Activated gamma-delta T cell (primary cell): ENCODE measurements at places on chromosomes 5 and 9.

DNA sequence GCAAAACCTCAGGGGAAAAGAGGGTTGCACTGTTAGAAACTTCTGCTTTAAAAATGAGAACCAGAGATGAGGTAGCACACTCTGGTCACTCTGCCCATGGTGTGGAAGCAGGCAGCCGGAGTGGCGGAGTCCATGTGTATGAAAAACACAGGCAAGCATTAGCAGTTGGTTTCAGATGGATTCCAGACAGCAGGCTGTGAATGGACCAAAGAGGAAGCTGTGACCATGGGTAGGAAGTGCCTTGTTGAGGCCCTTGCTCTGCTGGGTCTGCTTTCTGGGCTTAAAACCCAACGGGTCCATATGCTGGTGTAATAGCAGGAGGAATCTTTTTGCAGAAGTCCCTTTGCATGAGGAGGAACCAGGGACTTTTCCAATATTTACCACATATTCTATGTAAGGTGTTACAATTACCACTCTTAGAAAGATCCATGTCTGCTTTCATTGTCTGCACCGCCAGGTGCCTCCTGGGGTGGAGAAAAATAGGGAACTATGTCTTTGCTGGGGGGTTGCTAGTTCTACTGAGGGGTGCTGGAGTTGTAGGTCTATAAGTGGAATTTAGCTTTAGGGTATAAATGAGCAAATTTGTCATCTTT is 77.0 kb downstream of the ANKRD55 start:
- DNase-seq = no peak

DNA sequence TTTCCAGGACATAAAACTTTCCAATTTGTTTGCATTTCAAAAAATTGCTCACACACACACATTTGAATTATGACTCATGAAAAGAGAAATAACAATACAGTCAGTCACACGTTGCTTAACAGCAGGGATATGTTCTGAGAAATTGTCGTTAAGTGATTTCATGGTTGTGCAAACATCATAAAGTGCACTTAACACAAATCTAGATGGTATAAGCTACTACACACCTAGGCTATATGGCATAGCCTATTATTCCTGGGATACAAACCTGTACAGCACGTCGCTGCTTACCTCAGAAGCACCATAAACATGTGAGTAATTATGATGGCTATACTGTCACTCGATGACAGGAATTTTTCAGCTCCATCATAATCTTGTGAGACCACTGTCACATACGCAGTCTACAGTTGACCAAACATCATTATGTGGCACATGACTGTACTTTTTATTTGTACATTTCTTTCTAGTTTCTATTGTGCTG is 378.2 kb downstream of the ACTL7B start:
- DNase-seq = no peak

DNA sequence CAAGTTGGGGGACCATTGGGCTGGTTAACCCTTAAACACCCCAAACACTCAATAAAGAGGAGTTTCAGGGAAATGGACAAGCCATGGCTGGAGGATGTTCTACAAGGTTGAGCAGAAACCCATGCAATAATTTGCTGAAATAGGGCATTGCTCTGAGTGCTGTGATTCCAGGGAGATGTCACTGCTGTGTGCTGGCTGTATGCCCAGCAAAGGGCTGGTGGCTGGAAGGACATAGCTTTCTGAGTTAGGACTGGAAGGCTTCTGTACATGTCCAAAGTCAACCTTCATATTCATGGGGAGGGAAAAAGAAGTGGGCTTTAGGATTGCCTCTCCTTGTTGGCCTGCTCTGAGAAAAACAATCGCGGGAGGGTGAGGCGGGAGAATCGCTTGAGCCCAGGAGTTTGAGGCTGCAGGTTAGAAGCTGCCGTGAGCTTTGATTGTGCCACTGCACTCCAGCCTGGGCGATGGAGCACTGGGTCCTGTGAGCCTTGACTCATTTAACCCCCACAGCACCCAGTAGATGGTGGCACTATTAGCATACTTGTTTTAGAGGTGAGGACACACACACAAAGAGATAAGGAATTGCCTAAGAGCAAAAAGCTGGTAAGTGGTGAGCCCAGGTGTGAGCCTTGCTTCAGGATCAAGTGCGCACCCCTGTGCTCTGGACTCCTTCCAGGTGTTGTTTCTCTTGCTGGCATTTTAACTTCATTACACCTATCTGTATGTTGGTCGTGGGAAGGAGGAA is 20.4 kb downstream of the IL12B start:
- no peak for DNase-seq

DNA sequence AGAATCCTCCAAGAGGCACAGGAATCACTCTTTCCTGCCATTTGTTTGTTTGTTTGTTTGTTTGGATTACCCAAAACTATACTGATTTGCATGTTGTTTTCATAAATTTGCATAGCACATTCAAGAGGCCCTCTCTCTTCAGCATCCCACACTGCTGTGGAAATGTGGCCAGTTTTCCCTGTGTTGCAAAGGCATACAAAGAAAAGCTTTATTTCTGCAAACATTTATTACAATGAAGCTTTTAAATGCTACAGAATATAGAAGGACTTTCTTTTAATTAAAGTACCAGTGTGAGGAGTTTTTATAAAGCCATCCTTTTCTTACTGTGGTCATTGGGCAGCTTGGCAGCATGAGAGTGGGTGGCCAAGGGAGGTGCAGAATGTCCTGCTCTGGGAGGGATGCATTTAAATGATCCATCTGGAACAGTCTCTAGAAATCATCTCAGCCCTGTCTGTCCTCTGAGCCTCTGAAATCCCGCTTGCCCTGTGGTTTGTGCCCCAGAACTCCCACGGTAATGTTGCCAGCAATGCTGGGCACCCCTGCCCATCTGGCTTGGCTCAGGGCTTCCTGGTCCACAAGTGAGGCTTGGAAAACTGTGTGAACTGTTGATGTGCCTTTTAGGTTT is 356.8 kb upstream of the KIF2A start:
- no peak for DNase-seq

DNA sequence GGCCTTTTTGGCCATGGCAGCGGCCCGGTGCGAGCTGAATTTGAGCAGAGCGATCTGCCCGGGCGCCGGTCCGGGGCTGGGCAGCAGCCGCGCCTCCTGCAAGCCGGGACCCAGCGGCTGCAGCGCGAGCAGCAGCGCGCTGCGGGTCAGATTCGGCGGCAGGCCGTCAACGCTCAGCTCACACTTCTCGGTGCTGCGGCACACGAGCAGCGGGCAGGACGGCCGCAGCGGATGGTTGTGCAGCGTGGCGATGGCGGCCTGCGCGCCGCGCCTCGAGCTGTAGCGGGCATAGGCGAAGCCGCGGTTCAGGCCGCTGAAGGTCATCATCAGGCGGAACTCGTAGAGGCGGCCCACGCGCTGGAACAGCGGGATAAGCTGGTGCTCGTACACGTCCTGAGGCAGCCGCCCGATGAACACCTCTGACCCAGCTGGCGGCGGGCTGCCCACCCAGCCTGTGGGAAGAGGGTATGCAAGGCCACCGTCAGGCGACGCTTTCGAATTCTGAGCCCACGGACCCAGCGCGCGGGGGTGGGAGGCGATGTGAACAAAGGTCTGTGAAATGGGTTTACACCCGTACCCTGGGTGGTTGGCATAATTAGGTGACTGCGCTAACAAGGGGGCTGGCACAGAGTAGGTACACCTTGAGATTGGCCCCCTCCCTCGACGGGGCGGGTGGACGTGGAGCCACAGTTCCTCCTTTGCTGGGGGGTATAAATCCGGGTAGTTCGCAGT is 755 bp downstream of the DND1 start:
- DNase-seq = peak; percentile 14

DNA sequence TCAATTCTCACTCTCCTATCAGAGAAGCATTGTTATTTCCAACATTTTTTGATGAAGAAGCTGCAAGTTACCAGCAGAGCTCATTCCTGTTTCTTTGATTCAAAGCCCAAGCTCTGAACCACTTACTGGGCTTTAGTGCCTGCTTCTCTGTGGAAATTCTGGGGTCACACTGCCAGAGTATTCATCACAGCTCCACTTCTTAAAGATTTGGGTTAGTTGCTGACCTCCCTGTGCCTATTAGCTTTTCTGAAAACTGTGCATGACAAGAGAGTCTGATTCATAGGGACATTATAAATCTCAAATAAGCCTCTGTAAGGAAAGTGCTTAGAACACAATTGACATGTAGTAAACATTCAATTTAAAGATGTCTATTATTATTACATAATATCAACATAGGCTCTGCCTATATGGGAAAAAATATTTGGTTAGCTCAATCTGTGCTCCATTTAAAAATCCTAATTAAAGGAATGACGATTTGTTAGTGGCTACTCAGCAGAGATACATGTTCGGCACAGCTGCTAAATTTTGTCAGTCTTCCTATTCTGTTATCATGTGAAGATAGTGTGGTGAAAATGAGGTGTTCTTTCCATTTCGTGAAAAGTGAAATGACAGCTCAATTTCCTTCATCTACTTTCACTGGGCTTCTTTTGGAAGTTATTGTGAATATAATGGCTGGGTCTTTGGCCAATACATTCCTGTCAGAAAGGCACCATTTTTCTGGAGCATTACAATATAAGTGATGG is 293.0 kb downstream of the KCTD16 start:
- DNase-seq = no peak

DNA sequence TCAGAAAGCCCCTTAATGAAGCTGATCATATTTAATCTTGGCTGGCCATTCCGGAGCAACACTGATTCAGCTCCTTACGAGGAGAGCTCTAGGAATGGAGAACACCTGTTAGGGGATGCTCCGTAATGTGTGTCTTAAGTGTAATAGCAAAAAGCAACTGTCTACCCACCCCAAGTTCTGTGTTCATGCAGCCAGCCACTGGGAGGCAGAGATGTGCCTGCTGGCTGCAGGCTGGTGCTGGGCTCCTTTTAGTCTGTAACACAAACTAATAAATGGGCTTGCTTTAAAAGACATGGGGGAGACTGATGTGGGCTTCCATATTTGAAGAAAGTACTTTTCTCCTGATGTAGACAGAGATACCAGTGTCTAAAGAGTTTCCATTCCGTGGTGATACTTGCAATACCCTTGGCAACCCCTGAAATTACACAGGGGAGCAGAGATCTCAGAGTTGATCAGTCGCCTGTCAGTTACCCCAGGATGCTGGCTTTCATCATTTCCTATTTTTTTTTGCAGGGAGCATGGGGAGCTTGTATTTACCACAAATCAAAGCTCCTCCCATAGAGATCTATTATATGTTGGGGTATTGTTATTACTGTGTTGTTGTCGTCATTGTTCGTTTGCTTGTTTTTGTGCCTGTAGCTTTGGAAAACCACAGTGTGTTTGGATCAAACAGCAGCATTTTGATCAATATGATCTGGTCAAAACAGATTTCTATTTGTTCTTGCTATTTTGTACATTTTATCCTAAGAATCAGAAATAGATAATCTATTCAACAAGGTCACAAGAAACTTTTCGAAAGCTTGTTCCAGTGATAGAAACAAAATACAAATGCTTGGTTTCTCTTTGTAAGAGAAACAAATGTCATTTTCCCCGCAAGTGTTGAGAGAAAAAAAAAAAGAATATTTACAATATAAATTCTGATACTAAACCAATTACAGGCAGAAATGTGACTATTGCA is 65.8 kb downstream of the MTX3 start:
- no peak for DNase-seq

- DNase-seq = no peak
Observed at GRCh38 chr5:156332245-156332644, 5.3 kb downstream of the SGCD start.

- DNase-seq = no peak
Observed at GRCh38 chr9:4193391-4193790, 106.5 kb downstream of the GLIS3 start.

GRCh38 chr9:95268681-95269080 is 48.8 kb downstream of the FANCC start:
- no peak for DNase-seq

- no peak for DNase-seq
Observed at GRCh38 chr5:39189292-39189955, 29.9 kb downstream of the FYB1 start.

GRCh38 chr5:39368116-39368515 is 3.8 kb upstream of the C9 start:
- no peak for DNase-seq

DNA sequence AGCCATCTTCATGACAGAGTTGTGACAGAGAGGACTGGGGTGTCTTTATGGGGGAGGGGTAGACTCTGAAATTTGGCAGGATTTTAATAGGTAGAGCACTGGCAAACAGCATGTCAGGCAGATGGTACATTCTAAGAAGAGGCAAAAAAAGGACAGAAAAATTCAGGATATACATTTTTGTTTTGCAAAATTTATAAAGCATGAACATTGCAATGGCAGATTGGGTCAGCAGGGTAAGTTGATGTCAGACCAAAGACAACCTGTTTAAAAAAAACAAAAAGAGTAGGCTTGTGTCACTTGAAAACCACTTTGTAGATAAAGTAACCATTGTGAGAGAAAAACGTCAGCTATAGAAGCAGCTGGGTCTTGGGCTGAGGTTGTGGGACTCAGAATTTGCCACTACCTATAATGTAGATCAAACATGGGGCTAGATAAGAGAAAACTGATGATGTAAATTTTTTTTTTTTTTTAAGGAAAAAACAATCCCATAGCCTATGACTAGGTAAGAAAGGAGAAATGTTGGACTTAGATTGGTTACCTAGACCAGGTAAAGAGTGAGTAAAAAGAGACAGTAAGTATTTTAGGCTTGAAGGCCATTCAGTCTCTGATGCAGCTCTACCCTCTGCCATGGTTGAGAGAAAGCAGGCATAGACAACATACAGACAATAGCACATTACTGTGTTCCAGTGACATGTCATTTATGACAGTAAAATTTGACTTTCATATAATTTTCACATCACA is 8.3 kb downstream of the CAMK4 start:
- DNase-seq = no peak

DNA sequence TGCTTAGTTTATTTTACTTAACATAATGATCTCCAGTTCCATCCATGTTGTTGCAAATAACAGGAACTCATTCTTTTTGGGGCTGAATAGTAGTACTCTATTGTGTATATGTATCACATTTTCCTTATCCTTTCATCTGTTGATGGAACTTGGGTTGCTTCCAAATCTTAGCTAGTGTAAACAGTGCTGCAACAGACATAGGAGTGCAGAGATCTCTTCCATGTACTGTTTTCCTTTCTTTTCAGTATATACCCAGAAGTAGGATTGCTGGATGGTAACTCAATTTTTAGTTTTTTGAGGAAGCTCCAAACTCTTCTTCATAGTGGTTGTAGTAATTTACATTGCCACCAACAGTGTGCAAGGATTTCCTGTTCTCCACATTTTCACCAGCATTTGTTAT is 138.8 kb upstream of the POC5 start:
- DNase-seq = no peak

DNA sequence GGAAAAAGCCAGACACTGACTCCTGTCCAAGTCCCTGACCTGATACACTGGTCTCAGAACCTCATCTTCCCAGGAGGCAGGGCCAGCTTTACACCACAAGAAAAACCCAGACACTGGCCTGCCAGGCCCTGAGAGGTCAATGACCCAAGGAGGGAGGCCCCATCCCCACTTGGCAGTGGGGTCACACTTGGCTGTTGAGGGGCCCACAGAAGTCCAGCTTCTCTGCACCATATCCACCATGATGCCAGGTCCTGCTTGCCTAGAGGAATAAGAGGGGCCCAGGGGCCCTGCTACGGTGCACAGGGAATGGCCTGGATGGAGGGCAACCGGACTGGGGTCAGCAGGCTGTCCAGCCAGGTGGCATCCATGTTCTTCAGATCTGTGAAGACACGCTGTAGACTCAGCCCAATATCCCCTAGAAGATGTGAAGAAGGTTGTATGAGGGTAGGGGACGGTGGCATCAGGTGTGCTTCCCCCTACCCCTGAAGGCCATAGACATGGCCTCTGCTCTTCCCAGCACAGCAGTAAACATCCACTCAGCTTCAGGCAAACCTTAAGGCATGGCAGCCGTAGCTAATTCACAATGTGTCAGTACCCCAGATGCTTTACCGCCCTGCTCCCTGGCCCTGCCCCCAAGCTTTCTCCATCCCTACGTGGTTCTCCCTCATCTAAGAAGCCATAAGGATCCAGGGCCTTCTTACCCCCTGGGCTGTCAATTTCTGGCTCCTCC is 6.7 kb downstream of the IRF1 start:
- DNase-seq = no peak
